ENCODE measurements at places on chromosomes 16 and 17.

- DNase-seq: no peak
These were observed 68.2 kb downstream of the SIAH1 start for GRCh38 chr16:48317026-48317425.

DNA sequence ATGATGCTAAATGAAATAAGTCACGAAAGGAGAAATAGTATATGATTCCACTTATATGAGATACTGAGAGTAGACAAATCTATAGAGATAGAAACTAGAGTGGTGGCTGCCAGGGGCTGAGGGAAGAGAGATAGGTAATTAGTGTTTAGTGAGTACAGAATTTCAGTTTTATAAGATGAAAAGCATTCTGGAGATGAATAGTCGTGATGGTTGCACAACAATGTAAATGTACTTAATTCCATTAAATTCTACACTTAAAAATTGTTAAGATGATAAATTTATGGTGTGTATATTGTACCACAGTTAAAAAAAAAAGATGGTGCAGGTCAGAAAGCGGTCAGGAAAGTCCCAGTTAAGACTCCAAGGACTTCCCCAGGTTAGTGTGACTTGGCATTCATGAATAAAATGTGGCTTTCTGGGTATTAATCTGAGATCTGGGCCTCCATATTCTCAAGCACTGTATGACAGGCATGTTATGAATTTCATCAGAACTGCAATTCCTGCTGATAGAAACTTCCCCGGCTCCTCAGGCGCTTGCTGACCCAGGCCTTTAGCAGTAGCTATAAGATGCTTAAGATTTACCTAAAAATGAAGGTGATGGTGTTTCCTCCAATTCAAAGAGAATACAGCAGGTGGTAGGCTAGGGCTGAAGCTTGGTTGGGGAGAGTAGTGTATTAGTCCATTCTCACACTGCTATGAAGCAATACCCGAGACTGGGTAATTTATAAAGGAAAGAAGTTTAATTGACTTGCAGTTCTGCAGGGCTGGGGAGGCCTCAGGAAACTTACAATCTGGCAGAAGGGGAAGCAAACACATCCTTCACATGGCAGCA, 115.3 kb upstream of the SOX9 start:
- no peak for DNase-seq

GRCh38 chr17:603406-604114, 111.1 kb downstream of the VPS53 start:
- DNase-seq: no peak

- no peak for DNase-seq
These were observed 15.9 kb upstream of the SLC12A3 start for GRCh38 chr16:56848955-56849689.

- no peak for DNase-seq
These were observed 2.4 kb upstream of the SPOP start for GRCh38 chr17:49680314-49680713.

DNA sequence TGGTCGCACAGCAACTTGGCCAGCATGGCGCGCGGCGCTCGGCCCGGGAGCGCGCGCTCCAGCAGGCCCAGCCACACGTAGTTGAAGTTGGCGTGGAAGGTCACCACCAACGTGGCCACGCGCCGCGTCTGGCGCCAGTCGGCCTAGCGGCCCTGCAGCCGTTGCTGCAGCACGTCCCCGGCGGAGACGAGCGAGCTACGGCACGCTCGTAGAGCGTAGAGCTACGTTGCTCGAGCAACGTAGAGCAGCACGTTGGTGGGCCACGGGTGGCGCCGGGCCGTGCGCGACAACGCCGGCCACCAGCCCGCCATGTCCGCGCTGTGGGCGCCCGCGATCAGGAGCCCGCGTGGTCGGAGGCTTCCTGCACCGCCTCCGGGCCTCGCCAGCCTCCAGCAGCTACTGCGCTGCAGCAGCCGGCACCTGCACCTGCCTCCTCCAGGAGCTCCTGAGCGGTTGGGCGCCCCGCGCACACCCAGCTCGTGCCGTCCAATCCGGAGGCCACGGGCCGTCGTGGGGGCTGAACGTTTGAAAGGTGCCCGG, 13.4 kb upstream of the SULT1A1 start:
- peak; percentile 70 for DNase-seq

DNA sequence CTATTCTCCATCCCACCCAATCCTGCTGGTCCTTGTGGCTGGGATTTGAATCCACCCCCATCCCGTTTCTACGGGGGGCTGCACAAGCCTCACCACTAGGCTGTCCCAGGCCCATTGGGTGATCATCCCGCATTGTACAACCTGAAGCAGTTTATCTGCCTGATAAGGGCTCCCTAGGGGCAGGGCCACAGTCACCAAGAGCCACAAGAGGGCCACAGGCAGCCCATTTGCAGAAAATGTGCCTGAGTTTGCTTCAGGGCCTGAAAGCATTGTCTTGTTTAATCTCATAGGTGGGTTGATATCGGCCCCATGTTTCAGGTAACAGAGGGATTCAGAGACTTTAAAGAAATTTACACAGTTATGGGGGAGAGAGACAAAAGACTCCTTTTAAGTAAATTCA, 245.0 kb downstream of the CPPED1 start:
- DNase-seq: no peak

DNA sequence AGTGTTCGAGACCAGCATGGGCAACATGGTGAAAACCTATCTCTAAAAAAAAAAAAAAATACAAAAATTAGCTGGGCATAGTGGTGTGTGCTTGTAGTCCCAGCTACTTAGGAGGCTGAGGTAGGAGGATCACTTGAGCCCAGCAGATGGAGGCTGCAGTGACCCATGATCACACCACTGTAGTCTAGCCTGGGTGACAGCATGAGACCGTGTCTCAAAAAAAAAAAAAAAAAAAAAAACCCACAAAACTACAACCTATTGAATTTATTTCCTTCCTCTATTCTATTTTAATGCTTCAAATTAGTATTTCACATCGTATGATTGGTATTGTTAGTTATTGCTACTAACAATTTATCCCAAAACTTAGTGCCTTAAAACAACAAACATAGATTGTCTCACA, 9.4 kb upstream of the NUFIP2 start:
- no peak for DNase-seq

- DNase-seq: no peak
These were observed 27.2 kb upstream of the WIPI1 start for GRCh38 chr17:68484458-68484857.
